Stimulated activated CD4-positive, alpha-beta T cell treated with anti-CD3 and anti-CD28 coated beads, Interleukin-2, amount 100 ng/mL, for 24 hours (primary cell): ENCODE measurements at places on chromosomes 11 and 22.

GRCh38 chr11:69636512-69637197 is 4.3 kb upstream of the CCND1 start:
- DNase-seq, result peak; percentile 39

DNA sequence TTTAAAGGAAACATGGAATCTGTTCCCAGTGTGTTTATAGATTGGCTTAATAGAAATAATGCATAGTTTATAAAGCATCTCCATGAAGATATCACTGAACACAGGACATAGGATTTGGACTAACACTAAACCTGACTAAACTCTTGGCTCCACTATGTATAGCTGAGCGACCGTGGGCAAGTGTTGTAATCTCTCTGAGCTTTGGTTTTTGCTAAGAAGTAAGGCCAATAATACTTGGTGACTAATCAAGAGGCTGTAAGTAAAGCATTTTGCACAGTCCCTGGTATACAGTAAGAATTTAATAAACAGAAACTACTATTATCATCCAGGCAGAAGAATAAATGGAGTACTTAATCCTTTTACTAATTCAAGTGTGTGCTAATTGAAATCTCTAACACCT is 125.5 kb upstream of the MTMR2 start:
- DNase-seq, result no peak

- DNase-seq, result no peak
These were observed 195.5 kb downstream of the C11orf91 start for GRCh38 chr11:33505093-33505492.

GRCh38 chr11:10878408-10879214 is 20.8 kb upstream of the ZBED5 start:
- DNase-seq, result no peak

- DNase-seq, result no peak
These were observed 109.5 kb downstream of the ETS1 start for GRCh38 chr11:128477811-128478210.

GRCh38 chr22:32557444-32557843 is 82.8 kb downstream of the FBXO7 start:
- no peak for DNase-seq

- DNase-seq, result no peak
These were observed 40.4 kb downstream of the BCR start for GRCh38 chr22:23220485-23221350.

- no peak for DNase-seq
These were observed 14.4 kb downstream of the ELMOD1 start for GRCh38 chr11:107605061-107606006.

DNA sequence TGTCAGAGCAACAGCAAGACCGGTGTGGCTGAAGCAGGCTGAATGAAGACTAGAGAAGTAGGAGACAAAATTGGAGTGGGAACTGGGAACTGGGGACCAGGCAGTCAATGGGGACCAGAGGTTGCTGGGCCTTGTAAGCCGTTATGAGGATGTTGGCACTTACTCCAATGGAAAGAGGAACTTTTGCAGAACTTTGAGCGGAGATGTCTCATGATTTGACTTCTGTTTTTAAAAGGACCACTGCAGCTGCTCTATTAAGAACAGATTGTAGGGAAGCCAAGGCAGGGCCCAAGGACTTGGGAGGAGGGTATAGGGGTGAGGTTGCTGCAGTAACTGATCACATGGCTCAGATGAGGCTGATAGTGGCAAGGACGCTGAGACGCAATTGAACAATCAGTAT is 34.2 kb downstream of the IL18 start:
- no peak for DNase-seq

- DNase-seq, result no peak
These were observed 86.3 kb downstream of the CCDC83 start for GRCh38 chr11:85941380-85941973.

- DNase-seq, result no peak
These were observed 676.0 kb upstream of the TENM4 start for GRCh38 chr11:80116796-80117195.

GRCh38 chr11:112364962-112365481 is 104.4 kb upstream of the PLET1 start:
- DNase-seq, result no peak

GRCh38 chr11:13781153-13781552 is 112.7 kb downstream of the FAR1 start:
- DNase-seq, result no peak

DNA sequence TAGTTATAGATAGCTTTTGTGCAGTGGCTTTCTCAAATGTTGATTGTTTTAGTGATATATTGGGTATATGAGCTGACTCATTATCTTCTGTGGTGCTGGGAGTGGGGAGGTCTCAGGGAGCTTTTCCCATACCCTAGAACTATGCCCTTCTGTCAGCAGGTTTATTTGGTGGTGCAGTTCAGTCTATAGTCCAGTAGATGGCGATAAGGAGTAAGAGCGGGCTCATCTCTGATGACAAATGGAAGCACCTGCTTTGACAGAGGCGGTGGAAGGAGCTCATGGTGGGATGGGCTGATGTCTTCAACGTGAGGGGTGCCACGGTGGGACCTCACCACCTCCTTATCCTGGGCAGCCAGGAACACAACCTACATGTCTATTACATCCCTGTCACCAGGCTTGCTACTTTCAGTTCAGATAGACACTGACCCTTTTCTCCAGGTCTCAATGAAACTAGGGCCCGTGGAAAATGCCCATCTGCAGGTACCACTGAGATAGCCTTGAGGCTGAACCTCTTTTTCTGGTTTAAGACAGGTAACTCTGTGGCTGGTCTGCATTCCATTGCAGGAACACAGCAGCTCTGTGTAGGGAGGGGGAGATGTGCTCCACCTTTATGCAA is 13.0 kb upstream of the OR6A2 start:
- peak; percentile 33 for DNase-seq

DNA sequence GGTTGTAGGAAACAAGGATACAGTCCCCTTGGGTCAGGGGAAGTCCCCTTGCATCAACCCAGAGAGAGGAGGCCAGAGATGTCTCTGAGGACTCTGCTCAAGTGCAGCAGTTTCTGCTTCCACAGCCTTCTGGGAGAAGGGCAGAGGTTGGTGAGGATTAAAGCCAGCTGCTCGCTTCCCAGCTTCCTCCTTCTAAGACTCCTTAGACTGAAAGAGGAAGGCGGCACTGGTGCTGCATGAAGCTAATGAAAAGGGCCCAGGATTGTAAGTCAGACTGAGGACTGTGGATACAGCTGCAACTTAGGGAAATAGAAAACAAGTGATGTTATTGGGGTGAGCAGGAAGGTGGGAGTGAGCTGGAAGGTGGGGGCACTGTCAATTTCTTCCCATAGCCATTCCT is at the start of gene OR52K1:
Gene OR52K1 (plus strand): TSS at position 202 of the 400 bp plus-strand sequence. CDS start 6,255 bp downstream, outside the sequence.
- DNase-seq, result no peak

GRCh38 chr11:63517156-63517555 is 11.3 kb downstream of the LGALS12 start:
- DNase-seq, result no peak

GRCh38 chr11:57667117-57667735 is 688 bp upstream of the ZDHHC5 start:
- DNase-seq, result peak; percentile 90

DNA sequence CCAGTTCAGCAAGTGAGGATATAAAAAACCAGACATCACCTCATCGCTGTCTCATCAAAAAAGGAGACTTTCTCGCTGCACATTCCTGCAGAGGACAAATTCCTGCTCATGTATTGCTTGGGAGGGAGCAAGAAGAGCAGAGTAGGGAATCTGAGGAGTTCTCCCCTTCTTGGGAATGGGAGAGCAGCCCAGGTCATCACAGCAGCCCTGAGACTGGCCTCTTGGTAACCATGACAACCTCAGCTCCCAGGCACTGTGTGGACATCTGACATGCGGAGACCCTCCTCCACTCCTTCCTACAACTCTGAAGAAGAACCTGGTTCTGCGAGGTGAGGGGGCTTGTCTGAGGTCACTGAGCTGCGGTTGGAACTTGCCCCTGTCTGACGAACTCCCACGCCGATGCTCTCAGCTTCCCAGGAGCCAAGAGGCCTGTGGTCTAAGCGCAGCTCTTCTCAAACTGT is 17.9 kb downstream of the RFPL1 start:
- DNase-seq, result no peak

DNA sequence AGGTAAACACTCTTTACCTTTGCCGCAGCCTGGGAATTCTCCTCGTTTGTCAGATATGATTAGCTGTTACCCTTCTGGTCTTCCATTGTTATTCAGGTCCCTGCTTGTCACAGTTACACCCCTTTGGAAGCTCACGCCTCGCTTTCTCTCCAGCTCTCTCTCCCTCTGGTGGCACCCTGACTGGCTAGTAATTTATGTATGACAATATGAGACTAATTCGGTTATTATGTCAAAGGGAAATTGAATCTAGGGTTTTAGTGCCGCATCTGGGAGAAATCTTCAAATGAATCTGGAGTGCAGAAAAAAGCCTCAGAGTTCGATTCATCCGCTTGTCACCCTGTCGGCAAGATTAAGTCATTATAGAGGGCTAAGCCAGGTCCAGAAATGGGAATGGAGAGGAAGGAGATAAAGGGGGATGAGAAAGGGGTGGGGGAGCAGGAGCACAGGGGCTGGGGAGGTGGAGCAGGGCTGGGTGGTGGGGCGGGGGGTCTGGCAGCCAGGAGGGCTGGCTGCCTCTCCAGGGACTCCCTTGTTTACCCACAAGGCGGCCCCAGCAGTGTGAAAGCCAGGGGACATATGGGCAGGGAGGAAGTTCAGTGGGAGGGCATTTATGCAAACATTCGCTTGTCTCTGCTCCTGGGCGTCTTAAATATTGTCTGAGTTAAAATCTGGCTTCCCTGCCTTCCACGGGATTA is 179.0 kb upstream of the NECTIN1 start:
- DNase-seq, result no peak

GRCh38 chr11:124889191-124890091 is 8.2 kb downstream of the ROBO4 start:
- peak; percentile 11 for DNase-seq

DNA sequence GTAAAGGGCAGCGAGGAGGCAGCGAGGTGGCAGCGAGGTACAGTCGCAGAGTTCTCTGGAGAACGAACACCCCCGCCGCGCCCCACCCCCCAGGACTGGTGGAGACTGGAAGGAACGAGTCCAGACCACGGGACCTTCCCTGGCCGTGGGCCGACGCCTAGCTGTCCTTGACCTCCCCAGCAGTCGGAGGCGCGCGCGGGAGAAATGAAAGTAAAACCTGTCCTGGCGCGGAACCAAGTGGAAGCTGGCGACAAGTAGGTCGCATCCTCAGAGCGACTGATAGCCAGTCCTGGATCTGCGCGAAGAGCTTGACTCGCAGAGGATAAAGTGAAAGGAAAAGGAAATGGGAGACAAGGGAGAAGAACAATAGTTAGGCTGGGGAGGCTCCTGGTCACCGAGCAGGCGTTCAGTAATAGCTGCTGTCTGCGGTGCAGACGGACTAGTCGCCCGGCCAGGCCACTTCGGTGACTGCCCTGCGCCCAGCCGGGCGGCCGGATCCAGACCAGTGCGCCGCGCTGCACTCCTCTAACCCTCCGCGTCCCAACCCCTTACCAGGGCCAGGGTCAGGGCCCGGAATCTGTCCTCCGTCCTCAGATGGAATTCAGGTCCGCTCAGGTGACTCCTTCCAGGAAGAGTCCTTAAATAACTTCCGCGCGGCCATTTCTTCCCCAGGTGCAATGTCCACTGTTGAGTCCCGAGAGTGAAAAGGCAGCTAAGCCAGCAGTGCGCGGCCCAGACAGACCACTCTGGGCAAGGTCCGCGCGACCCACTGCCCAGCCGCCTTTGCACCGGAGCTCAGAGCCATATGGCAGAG is 1.9 kb upstream of the ADM start:
- DNase-seq, result peak; percentile 62

GRCh38 chr11:68216171-68216938 is 3.3 kb upstream of the KMT5B start:
- no peak for DNase-seq

DNA sequence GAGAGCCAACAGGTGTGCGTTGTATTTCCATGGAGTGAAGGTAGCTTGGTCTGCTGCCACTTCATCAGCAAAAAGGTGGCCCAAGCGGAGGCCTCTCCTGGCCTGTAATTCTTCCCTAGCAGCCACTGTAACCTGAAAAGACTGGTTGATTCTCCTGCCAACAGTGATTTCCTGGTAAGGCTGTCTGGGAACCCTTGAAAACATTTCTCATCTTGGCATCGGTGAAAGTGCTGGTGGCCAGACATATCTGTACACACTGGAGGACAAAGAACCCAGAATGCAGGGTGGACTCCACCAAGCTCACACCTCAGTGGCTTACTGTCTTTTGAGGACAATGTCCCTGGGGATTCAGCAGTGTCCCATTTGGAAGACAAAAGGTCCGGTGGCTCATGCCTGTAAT is 128.0 kb downstream of the TRIM29 start:
- DNase-seq, result no peak
